ENCODE measurements at places on chromosomes 7 and 10.

DNA sequence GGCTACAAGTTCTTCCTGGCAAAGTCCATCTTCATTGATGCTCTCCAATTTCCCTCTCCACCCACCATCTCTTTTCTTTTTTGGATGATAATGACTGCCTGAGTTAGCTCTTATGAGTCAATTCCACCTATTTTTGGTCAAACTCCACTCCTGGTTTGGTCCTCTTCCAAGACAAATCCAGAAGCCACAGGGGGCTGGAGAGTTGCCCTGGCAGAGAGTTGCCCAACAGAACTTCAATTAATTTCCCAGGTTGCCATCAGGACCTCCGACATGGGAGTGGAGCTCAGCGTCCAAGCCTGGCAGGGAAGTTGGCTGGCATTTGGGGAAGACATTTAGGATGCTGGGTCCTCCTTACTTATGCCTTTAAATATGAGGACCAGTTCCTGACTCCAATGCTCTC is 29.2 kb upstream of the KCNMA1 start:
- DNase-seq = no peak

- DNase-seq = no peak
Measured at GRCh38 chr10:116289652-116290051, 16.6 kb upstream of the GFRA1 start.

DNA sequence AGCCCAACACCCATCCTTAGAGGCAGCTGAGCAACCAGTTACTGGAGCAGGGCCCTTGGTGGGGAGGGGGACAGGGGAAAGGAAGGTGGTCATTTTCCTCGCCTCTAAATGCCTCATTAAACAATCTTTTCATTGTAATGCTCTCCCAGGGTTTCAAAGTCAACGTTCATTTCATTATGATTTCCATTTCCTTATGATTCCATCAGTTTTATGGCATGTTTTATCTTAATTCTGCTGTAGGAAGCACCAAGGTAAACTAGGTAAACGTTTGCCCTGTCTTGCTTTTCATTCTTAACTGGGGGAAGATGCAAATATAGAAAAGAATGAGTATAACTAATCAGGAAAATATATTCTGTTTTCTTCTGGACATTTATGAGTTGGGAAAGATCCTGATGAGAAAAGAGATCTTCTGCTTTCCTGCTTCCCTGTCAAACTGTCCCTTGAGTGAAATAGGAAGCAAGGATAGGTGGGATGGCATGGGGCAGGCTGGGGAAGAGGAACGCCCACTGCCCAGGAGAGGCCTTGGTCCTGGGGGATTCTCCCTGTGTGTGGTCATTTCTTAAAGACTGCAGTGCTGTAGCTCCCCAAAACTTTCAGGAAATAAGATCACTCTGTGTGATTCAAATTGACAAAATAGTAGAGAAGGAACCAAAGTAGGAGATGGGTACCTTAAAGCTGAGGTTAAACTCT is 20.5 kb upstream of the TMEM236 start:
- DNase-seq = no peak

DNA sequence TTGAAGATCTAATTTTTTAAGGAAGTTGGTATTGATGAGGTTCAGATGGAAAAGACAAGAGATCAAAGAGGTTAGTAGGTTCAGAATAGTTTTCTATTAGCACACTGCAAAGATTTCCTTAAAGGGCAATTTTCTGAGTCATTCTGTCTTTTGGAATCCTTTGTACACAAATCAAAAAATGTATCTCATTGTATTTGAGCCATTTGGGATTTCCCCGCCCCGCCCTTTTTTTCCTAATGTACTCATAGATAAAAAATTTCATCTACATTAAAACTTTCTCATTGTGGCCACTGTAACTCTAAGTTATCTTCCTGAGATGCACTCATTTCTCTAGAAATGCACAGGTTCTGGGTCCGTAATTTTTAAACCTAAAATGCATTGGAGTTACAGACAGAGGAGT is 12.1 kb downstream of the GIMAP6 start:
- no peak for DNase-seq

DNA sequence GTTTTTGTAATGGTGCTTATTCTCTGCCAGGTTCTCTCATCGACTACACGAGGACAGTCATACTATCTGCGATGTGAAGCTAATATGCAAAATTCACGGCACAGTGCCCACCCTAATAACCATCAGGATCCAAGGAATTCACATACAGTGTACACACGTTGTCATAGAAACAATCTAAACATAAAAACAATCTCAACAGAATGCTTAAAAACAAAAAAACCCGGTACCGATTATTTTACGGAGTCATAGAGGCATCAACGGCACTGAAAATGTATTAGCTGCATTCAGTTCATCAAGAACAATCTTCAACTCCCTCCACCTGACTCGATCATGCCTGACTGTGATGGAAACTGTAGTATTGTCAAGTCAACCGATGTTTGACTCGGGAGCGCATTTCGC is 628 bp downstream of the MRPS33 start:
- DNase-seq = no peak

GRCh38 chr7:32941681-32942414 is 15.4 kb upstream of the FKBP9 start:
- no peak for DNase-seq
